ENCODE measurements at places on chromosomes 2 and 18.

- DNase-seq = no peak
Measured at GRCh38 chr2:165868211-165868610, 74.2 kb upstream of the GALNT3 start.

DNA sequence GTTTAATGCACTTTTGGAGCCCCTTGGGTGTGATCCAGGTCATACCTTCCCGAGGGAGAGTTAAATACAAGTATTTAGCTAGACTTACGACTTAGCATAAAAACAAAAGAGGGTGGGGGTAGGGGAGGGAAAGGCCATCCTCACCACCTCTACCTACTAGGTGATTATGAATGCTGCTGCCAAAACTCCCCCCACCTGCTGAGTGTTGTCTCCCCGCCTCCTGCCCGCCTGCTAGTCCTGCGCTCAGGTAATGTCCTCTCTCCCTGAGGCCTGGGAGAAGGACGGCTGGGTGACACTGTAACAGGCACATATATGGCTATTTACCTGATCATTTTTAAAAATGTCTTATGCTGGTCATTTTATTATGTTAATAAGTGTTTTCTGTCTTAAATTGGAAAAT, 3.0 kb upstream of the NCKAP5 start:
- no peak for DNase-seq

- DNase-seq = peak; percentile 39
Measured at GRCh38 chr18:63016270-63016669, 300.9 kb downstream of the PHLPP1 start.

DNA sequence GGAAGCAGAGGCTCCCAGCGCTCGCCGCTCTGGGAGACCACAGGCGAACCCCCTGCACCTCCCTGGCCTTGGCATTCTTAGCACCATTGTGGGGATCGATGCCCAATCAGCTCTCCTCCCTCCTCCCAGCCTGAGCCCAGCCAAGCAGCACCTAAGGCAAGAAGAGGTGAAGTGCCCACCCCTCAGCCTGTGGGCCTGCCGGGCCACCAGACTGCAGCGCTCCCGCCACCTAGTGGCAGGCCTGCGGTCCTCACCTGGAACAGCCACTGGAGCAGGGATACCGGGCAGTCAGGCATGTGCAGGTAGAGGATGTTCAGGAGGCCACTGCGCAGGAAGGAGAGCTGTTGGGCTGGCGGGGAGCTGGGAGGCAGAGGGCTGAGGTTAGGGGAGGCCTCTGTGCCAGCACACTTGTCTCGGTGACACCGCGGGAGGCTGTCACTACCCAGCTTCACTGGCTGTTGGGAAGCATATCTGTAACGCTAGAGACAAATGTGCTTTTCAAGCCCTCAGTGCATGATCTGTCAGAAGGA, 35.2 kb downstream of the FAM178B start:
- DNase-seq = no peak

GRCh38 chr2:226799976-226800940, 638 bp upstream of the IRS1 start:
- DNase-seq = no peak

GRCh38 chr2:170236680-170237047, 58.7 kb downstream of the MYO3B start:
- no peak for DNase-seq

DNA sequence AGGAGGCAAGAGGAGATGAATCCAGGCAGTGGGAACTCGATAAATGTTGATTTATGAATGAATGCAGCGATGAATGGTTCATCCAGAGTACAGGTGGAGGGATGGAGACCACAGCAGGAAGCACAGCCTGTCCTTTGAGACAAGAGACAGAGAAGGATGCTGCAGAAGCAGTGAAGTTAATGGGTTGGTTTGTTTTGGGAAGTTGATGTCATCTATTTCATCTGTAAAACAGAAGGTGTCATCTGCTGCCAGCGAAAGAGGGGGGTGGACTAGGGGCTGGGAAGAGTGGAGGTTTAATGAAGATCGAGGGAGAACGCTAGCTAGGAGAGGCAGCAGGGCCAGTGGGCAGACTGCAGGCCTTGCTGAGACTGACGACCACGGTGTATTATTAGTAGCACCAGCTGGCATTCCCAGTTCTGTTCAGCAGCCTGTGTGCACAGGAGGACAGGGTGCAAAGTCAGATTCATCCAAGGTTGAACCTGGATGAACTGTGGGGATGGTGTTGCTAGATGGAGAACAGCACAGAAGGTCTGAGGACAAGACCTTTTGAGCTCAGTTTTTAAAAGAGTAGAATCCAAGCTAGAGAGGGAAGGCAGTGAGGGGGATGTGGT, 120.3 kb upstream of the CAPN13 start:
- DNase-seq = no peak

DNA sequence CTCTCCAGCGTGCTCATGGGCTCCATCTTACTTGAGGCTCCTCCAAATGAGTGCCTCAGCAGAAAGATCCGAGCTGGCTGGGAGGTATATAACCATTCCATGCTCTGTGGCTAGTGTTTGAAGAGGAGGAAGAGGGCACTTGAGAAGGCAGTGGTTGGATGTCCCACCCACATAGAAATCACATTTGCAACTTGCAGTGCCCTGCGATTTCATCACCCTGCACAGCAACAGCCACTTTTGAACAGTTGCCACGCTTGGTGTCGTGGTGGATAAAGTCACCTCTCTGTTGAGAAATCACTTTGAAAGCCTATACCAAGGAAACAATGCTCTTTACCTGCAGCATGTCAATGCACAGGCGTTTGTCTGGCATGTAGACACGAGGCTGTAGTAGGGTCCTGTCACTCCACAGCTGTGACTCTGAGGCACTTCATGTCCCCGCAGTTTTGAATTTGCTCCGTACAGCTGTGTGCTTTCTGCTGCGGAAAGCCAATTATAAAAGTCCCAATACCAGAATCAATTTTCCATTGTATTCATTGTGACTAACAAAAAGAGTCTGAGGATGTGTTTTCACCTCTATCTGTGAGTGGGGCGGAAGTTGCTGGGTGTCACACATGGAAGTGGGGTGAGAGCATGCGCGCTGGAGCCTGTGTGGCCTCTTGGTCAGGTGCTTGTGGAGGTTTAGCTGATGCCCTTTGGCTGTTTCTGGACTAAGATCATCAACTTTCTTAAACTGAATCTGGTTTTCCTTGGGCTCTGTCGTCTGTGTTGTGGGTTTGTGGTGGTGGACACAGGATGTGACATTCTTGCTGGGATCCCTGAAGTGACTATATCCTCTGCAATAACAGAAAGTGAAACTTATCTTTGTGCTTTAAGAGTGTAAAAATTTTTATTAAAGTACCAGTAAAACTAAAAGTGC, 2.8 kb downstream of the CNDP2 start:
- no peak for DNase-seq

DNA sequence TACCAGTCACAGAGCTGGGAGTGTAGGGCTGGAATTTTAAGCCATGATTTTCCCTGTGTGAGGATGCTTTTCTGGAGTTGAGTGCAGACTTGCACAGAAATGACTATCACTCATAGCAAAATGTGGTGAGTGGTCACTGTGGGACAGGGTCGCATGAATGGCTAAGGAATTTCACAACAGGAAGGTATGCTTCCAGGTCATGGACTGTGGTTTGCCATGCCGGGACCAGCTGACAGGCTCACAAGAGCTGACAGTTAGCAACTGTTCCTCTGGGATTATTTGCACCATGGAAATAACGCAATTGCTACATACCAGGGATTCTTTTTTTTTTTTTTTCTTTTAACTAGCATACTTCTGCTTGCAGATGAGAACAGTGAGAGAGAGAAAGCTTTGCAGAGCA, 3.8 kb upstream of the UXS1 start:
- peak; percentile 85 for DNase-seq

DNA sequence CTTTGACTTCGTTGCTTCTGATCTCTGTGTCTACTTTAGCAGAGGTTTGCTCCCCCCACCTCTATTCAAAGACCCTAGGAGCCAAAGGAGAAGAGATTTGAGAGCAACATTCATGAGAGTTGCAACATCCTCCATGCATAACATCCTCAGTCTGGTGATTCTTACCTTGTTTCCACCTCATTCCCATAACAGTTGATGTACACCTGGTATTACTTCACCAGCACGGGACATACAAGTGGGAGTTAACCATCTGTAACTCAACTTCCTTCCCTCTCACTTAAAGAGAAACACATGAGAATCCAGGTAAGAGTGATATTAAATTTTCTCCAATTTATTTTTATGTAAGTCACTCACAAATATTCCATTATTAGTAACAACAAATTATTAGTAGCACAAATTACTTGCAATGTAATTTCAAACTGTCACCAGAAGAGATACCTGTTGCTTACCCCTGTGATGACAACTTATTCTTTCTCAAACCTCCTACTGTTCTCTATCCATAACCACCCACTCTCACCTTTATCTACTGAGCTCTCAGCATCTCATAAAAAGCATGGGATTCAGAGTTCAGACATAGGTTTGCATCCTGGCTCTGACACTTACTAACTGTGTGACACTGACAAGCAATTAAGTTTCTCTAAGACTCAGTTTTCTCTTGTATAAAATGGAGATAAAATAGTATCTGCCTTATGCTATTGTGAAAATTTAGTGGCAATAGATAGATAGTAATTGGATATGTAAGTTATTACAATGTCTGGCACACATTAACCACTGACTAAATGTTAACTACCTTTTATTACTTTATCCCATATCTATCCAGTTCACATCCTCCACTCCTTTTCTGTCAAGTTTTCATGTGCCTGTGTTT, 184.6 kb upstream of the SRD5A2 start:
- no peak for DNase-seq

DNA sequence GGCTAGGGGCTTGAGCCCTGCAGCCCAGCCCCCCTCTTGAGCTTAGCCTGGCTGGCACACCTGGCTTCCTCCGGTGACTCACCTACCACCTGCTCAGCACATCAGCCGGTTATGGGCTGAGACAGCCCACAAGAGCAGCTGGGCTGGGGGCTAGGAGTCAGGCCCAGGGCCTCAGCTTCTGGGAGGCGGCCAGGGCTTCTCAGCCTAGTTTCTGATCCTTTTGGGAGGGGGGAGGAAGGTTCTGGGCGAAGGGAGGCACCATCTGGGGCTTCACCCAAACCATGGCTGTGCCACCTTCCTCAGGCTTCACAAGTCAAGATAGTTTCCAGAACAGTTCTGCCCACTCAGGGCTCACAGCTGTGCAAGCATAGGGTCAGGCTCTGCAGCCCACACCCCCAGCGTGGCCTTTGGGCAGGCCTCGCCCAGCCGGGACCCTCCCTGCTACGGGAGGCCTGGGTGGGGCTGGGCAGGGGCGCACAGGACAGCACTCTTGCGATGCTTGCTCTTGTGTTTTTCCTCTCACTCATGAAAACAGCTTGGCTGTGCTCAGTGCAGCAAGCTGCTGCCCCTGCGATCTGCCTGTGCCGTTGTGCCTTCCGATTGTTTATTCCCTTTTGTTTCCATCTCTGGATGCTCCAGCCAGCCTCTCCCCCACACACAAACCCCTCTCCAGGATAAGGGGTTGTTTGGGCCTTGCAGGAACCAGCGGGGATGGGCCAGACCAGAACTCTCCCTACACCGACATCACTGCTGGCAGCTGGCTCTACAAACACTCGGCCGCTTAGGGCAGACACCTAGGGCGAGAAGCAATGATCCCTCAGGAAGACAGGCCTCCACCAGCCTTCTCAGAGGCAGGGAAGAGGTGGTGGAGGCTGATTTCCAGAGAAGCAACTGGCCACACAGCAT, 26.1 kb upstream of the SEMA4C start:
- no peak for DNase-seq

DNA sequence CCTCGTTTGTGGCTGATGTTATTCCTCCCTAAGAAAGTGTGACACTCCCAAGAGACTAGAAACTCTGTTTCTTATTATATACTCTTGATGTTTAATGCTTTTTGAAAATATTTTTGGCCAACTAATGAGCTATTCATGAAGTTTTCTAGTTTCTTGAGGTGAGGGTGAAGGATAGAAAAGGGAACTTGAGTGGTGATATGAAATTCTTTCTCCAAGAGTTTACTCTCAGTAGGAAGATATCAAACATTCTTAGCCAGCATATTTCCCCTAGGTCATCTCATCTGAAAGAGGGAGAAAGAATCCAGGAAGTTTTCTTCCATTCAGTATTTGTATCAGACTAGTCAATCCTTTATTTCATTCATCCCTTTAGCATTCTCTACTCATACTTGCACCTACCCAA, 95.7 kb downstream of the MAP3K20 start:
- no peak for DNase-seq

DNA sequence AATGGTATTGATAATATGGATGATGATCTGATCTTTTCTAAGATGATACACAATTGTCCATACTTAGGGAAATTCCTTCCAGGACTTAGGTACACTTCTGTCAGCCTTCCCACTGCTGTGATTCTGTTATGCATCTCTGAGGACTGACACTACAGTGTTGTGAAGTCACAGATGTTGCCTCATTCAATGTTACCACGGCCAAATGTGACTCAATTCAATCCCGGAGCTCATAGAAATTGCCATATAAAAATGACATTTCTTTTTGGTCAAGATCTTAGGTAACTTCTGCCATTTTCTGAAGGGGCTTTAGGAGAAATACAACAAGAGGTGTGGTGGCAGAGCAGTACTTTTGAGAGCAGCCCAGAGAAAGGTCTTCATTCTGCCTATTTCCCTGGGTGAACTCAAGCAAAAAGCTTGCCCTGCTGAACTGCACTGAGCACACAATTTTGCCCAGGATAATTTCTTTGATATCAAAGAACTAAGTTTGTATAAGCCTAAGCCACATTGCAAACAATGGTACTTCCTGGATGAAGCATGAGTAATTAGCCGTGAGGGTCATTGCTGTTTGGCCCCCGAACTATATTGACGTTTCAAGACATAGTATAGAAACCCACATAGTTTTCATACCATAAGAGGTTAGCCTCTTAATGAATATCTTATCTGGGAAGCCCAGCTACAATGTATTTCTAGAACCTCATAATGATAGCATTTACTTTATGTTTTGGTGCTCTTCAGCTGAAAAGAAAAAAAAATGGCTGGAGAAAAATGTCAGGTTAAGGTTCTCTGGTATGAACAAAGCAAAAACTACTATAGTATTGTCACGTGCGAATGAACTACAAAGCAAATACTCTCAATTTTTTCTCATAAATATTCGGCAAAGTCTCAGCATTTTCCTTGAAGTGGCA, 437.4 kb downstream of the MEIS1 start:
- DNase-seq = peak; percentile 41

Data from HFFc6 (cell line).